ENCODE measurements at places on chromosomes 16 and 17.

GRCh38 chr16:70463235-70463634 lies 8.8 kb downstream of the FCSK start:
- DNase-seq, result no peak

DNA sequence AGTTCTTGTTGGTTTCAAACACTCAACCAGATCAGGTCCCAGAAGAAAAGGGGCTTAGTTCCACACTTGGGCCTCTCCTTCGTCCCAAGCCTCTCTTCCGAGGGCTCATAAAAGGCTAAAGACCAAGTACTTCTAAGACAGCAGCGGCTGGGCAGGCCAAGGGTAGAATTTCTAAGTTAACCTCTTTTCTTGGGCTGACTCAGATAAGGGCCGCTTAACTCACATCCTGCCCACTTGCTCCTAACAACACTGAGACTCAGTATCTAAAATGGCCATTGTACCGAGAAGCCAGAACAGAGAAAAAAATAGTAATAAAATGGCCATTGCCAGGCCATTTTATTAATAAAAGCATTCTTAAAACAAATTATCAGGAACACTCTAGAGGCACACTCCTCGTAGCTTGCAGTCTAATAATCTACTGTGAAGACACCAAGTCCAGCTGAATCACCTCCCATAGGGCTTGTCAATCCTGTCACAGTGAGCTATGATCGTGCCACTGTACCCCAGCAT lies 42.1 kb downstream of the RANBP10 start:
- DNase-seq, result no peak

DNA sequence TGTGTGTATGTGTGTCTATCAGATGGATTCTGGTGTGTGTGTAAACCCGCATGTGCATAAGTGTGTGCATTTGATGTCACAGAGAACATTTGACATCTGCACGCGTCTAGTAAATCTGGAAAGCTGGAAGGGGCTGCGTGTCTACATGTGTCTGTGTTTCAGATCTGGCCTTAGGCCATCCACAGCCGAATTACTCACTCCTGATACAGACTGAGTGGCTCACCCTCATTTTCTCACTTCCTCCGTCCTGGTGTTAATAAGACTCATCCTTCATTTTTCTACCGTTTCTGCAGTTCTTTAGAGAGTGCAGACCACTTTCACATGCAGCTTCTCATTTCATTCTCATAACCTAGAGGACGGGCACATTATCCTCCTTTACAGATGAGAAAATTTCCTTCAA lies 491.6 kb downstream of the CDH13 start:
- no peak for DNase-seq

GRCh38 chr16:85891776-85892166 lies 7.2 kb upstream of the IRF8 start:
- DNase-seq, result no peak

- no peak for DNase-seq
These were observed 31.0 kb downstream of the PMM2 start for GRCh38 chr16:8828541-8829165.

GRCh38 chr17:47883589-47884426 lies 12.2 kb upstream of the SP2 start:
- DNase-seq, result no peak

- no peak for DNase-seq
These were observed 289.4 kb upstream of the MYOCD start for GRCh38 chr17:12376276-12376675.

GRCh38 chr16:49698453-49698815 lies 157.5 kb downstream of the ZNF423 start:
- DNase-seq, result no peak

- DNase-seq, result no peak
These were observed 10.1 kb downstream of the GSG1L start for GRCh38 chr16:28053461-28053860.

DNA sequence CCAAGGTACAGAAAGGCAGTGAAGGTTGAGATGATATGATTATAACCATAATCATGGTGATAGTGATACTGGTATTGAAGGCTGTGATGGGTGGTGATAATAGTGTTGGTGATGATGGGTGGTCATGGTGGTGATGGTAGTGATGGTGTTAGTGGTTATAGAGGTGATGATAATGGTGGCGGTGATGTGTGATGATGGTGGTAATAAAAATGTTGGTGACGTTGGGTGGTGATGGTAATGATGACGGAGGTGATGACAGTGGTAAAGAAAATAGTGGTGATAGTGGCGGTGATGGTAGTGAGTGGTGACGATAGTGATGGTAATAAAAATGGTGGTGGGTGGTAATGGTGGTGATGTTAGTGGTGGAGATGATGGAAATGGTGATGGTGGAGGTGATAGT lies 65.1 kb upstream of the KDM8 start:
- DNase-seq, result no peak

DNA sequence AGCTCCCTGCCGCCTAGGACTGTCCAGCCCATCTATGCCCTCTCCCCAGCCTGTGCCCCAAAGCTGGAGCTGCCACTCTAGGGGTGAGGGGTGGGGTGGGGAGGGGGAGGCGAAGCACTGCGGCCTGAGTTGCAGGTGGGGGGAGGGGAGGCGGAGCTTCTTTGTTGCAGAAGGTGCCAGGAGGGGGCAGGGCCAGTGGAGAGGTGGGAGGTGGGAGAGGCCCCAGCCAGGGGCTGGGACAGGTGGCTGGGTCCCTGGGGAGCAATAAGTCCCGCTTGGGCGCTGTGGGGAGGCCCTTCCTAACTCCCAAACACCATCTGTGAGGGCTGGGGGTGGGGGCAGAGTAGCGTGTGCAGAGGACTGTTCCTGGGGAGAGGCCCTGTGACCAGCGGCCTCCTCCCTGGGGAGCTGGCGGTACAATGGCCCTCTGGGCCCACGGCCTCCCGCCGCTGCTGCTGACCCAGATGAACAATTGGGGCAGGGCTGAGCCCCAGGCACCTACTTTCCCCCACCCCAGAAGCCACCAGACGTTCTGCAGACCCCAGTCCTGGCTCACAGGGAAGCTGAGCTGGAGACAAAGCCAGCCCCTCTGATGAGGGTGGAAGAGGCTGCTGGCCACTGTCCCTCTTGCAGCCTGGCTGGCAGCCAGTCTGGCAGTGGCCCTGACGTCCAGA lies 2.2 kb upstream of the NTN3 start:
- DNase-seq, result no peak

- no peak for DNase-seq
These were observed 4.4 kb downstream of the TBX2 start for GRCh38 chr17:61403801-61404662.

DNA sequence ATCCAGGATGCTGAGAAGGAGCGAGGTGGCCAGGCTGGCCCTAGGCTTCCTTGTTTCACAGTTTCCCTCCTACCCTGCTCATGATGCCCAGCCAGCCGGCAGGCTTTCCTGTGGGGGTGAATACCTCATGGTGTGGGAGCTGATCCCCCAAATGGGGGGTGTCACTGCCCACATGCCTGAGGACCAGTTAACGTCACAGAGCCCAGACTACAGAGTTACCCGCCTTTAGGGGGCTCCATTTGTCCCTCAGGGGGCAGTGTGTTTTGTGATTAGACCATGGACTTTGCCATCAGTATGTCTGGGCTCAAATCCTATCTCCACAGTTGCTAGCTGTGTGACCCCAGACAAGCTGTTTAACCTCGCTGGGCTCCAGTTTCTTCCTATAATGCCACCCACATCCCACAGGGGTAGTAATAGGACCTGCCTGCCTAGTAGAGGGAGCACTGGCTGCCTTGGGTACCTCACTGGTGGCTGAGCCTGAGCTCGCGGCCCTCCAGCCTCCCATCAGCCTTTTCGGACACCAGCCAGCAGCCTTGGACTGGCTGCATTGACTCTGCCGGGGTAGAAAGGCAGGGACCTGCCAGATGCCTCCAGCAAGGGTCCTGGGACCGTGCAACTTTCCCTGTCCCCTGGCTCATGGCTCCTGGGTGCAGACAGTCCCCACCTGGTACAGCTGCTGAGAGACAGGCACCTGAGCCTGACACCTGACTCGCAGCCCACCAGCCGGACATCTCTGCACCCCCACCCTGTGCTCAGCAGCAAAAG lies 87.5 kb upstream of the GSE1 start:
- no peak for DNase-seq

GRCh38 chr17:43905400-43905984 lies 1.8 kb downstream of the MPP2 start:
- DNase-seq, result no peak

- no peak for DNase-seq
These were observed 67.9 kb downstream of the FTO start for GRCh38 chr16:53771655-53772497.

DNA sequence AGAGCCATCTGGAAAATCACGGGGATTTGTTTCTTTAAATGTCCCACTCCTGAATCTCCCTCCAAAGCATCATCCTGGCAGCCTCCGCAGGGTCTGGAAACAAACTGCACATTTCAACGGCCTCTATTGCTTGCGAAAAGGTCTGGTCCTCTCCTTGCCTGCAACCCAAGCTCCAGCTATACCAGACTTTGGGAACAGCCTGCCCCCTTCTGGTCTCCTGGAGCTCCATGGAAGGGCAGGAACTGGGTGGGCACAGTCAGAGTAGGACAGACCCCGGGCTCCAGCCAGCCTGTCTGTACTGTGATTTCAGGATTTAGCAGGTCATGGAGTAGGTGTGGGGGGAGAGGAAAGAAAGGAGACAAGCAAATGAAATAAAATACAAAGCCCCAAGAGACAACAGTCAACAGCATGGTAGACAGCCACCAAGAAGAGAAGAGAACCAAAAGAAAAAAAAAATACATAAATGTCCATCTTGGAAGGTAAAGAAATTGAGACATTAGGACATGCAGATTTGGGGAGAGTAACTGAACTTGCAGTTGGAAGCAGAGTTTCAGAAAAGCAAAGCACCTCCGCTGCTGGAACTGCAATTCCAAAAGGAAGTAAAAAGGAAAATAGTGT lies 2.7 kb downstream of the XYLT1 start:
- no peak for DNase-seq

DNA sequence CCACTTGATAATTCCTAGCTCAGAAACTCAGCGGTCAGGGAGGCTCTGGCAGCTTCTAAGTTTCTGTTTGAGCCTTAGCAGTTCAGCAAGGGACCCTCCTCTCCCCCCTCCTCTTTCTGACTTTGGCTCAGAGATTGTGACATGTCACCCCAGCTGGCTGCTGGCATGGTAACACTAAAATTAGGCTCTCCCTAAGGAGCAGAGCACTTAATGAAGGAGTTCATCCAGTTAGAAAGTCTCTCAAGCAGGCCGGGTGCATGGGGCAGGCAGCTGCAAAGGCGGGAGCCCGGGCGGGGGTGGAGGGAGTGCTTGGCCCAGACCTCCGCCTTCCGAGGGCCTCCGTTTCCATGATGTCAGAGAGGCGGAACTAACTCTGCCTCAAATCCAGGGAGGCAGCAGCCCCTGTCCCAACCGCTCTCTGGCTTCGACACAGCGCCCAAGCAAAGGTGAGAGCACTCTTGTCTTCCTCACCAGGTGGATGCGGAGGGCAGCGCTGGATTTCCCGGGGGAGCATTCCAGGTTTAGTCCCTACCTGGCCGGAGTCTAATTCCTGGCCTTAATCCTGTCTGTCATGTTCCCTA lies 128.0 kb upstream of the PLCG2 start:
- no peak for DNase-seq

DNA sequence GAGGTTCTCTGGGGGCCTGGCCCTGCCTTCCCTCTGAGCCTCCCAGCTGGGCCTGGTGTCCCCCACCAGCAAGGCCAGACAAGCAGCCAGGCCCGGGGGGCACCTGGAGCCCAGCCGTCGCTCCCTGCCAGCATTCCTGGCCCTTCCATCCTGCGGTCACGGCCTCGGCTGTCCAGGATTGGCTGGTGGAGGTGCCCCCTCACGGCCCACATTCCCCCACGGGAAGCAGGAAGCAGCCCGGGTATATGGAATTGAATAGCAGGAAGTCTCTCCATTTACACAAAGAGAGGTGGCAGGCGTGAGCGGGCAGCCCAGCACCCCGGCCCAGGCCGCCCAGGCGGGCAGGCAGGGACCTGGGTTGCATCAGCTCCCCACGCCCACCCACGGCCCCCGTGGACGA lies 14.5 kb downstream of the TRAF7 start:
- DNase-seq, result no peak

DNA sequence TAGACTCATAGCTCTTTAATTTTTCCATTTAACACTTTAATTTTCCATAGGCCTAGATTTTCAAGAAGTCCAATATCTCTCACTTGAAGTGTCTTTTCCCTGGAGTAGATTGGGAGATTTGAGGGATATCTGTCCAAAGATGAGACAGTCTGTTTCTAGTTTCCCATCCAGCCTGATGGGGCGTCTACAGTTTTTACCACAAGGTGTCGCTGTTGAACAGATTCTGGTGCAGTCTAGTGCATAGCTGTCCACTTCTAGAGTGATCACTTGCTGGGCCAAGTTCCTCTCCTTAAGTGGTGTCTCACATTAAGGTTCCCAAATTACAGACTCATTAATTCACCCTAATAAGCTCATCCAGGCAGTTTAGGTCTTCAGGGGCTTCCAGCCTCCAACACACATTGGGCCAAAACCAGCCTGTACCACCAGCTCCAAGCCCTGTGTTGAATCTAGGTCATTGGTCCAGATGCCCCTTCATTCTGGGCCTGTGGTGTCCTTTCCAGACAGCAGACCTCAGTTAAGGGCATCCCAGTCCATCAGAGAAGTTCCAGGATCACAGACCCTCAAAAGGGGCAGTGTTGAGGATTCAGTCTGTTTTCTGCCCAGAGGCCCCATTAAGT lies 9.4 kb downstream of the SNX20 start:
- DNase-seq, result no peak

- no peak for DNase-seq
These were observed 3.4 kb upstream of the ETV4 start for GRCh38 chr17:43549496-43549895.

DNA sequence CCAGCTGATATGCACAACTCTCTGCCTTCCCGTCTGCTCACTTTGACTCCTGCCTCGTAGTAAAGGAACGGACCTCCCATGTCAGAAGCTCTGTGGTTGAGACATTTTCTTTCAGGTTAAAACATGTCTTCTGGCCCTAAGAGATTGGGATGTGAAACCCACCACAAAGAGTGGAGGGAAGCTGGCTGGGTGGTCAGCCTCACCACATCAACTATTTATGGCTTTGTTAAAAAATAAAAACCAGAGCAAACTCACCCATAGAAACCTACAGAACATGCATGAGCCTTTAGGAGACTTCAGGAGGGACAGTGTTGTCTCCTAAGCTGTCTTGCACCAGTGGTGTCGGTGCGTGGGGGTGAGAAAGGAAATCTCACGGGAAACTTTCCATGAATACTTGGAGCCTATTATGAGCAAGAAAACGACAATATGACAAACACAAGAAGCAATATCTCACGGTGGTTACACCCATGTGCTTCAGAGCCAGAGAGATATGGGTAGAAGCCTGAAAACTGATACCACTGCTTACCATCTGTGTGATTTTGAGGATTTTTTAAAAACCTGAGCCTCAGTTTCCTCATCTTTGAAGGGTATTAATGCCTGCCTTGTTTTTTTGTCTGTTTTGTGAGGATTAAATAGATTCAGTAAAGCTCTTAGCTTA lies 61.7 kb upstream of the XYLT1 start:
- DNase-seq, result no peak

- no peak for DNase-seq
These were observed 108.8 kb upstream of the HSBP1 start for GRCh38 chr16:83698964-83699363.

DNA sequence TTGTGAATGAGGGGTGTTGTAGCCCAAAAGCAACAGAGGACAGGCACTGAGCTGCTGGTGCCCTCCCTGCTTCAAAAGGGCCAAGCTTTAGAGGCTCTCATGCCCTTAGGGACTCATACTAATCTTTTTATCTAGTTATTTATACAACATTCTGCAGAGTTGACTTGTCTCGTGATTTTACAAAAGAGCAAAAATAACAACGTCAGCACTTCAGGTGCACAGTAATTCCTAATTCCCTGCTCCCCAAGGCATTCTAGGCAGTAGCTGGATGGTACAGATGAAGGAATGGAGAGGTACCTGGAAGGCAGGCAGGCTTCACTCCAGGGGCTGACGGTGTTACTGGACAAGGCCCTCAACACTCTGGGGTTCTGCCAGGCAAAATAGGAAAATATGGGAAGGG lies 406.7 kb upstream of the CCL2 start:
- no peak for DNase-seq
